ENCODE measurements at places on chromosomes 1 and 21.

DNA sequence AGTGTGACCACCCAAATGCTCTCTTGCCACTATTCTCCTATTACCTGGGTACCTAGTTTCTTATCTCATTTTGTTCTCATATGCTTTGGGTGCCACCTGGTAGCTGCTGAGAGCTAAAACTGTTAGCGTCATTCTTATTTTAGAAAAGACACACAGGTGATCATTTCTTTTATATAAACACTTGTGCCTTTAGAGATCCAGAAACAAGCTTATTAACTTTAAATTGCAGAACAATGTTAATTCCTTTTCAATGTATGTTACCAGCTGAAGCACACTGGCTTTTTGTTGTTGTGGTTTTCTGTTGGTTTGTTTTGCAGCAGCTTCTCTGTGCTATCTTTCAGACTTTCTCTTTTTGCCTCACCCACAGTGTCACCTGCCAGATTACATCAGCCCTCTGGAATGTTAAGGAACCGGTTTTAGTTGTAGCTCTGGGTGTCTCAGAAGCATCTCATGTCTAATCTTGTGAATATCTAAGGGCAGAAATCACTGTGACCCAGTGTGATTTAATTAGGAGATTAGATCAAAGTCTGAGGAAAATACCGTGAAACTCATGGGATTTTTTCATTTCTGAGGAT lies 43.4 kb upstream of the SLC19A2 start:
- DNase-seq = no peak

DNA sequence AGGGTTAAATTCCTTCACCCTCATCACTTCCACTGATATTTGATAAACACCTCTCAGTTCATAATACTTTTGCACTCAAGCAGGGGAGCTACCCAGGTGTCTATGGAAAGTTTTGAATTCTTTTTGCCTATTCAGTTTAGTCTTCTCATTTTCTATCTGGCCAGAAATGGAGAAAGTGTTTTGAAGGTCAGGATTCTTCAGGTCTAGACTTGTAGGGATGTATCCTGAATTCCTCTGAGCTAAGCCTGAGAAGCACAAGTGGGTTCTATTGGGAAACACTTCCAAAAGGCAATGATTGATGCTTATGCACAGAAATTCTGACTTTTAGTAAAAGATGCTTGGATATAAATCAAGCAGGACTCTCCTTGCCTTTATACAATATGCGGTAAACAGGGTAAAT lies 217.8 kb upstream of the HOOK1 start:
- no peak for DNase-seq

DNA sequence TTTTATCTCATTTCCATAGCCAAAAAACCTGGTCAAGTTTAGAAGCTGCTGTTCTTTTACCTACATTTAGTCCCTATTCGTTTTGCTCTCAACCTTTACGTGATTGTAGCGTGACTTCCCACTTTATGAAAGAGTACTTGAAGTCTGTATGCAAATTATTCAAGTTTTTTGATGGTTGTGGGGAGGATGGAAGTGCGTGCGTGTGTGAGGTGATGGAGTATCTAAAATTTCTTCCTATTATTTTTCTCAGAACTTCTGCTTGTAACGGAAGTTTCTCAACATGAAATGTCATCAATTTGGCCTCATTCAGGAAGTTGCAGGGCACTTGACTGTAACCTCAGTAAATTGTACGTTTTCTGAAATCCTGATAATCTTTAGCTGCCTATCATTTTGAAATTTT lies 64.0 kb downstream of the SAMSN1 start:
- no peak for DNase-seq

GRCh38 chr1:41678111-41678878 lies 193.8 kb upstream of the EDN2 start:
- DNase-seq = no peak

Measured in stimulated activated CD8-positive, alpha-beta memory T cell treated with anti-CD3 and anti-CD28 coated beads, Interleukin-4, amount 100 ng/mL, for 1 hour (primary cell).